ENCODE measurements at places on chromosomes 16 and 17. TPM values are rescaled to one million over a fixed set of nuclear protein-coding genes. Genes with fewer than 3 reads are reported as not detected.

EPOP gene
- total RNA-seq, result 13.5 TPM

PIK3R5 gene
- total RNA-seq, result not detected

CIAO3 gene
- total RNA-seq, result 26.3 TPM

ZNF778 gene
- total RNA-seq, result 11.7 TPM

CCL1 gene
- total RNA-seq, result not detected

SLC25A19 gene
- 17.8 TPM for total RNA-seq

RAB37 gene
- 1.4 TPM for total RNA-seq

SLC13A5 gene
- 0.10 TPM for total RNA-seq

SYNRG gene
- 14.2 TPM for total RNA-seq

MYH13 gene
- total RNA-seq, result not detected

NTN1 gene
- total RNA-seq, result 0.38 TPM

LAT gene
- 4.7 TPM for total RNA-seq

JPH3 gene
- 2.5 TPM for total RNA-seq

CD300A gene
- total RNA-seq, result 0.12 TPM

DNAH9 gene
- total RNA-seq, result 0.02 TPM

MYH11 gene
- 0.13 TPM for total RNA-seq
